ENCODE measurements at places on chromosomes 1 and 21.

DNA sequence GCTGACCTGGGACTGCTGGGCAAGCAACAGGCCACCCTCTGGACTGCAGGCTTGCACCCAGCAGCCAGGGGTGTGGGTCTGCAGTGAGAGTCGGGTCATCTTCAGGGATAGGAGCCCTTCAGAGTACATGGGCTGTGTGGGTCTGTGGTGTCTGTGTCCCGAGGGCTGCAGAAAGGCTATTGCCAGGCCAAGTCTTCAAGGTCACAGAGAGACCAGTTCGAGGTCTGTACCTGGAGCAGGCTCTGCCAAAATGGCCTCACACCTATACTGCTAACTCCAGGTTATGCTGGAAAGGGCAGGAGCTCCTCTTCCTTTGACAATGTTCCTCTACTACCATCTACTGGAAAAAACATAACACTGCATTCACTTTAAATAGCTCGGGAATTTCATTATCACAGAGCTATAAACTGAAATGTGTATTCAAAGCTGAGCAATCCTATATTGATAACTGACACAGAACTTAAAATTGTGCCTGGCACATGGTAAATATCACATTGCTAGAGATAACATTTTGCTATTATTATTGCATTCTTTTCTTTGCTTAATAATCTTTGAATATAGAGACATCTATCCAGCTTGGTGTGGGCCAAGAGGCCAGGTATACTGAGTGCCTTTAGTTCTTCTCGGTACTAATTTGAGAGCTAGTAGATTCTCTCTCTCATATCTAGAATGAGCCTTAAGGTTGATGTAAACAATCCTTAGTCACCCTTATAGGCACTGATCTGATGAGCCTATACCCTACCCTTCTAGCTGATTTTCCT is 6.9 kb upstream of the DNAH14 start:
- no peak for DNase-seq

- DNase-seq: no peak
Observed at GRCh38 chr1:100794748-100795645, 75.5 kb downstream of the VCAM1 start.

- DNase-seq: peak; percentile 44
Observed at GRCh38 chr1:232629250-232630046, 485 bp downstream of the SIPA1L2 start.

GRCh38 chr1:29052941-29053340 is 70.8 kb downstream of the TMEM200B start:
- no peak for DNase-seq

DNA sequence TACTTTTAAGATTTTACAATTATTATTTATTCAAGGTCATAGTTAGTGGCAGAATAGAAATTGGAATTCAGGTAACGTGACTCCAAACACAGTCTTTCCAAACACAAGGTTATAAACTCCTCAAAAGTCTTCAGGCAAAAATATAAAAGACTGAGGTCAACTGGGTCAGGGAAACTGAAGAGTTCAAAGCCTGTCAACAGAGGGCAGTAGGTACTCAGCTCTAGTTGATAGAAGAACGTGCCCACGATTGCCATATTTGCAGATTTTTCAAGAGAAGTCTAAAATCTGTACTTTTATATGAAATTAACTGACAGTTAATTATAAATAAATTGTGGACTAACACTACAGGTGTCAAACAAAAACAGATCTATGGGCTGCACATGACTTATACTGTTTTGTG is 135.0 kb downstream of the LHX4 start:
- no peak for DNase-seq

DNA sequence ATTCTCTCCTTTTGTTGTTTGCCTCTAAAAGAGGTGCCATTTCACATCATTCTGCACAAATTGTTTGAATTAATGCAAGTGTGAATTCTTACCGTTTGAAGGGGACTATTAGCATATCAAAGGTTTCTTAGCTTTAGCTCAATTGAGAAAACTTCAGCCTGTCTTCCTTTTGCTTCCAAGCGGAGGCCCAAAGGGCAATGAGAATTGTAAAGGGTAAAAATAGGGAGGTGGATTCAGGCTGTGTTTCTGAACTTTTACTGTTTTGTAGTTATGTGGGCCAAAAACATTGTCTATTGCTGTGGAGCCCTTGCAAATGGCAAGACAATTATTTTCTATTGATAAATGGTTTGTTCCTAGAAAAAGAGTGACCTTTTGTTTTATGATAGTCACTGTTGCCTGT is 3.6 kb downstream of the ADGRL2 start:
- DNase-seq: no peak

DNA sequence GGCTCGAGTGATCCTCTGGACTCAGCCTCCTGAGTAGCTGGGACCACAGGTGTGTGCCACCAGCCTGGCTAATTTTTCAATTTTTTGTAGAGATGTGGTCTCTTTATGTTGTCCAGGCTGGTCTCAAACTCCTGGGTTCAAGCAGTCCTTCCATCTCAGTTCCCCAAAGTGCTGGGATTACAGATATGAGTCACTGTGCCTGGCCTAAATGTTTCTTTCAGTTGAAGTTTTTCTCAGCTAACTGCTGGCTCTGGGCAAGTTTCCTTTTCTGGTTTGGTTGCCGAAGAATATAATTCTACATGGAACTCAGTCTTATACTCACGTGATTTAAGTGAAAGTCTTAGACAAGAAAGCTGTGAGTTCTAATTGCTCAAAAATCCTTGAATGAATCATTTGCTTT is 57.0 kb downstream of the SASS6 start:
- no peak for DNase-seq

- peak; percentile 59 for DNase-seq
Observed at GRCh38 chr1:19165501-19165900, 44.6 kb downstream of the UBR4 start.

DNA sequence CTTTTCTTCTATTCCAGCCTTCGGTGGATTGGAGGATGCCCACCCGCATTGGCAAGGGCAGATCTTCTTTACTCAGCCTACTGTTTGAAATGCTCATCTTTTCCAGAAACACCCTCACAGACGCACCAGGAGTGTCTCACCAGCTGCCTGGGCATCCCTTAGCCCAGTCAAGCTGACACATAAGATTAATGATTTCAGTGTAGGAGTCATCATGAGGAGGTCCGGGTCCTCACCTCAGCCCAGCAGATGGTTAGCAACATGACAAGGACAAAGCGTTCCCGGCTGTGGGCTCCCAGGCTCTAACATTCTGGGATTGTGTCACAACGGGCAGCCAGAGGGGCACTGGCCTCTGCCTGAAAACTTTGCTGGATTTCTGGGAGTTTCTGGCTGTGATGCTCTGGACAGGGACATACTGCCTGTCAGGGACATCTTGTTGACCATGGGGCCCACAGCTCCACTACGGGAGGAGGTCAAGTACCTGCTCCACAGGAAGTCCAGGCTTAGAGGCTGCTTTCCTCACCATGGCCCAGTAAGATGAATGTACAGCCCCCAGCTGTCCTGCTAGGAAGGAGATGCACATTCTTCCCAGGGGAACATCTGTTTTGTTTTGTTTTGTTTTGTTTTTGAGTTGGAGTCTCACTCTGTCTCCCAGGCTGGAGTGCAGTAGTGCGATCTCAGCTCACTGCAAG is 204.0 kb upstream of the COA6 start:
- DNase-seq: no peak

All from left colon (tissue), 2 donors.